IMR-90 (cell line): ENCODE measurements at places on chromosomes 3 and 15. TPM values are rescaled to one million over a fixed set of nuclear protein-coding genes. Genes with fewer than 3 reads are reported as not detected.

DNA sequence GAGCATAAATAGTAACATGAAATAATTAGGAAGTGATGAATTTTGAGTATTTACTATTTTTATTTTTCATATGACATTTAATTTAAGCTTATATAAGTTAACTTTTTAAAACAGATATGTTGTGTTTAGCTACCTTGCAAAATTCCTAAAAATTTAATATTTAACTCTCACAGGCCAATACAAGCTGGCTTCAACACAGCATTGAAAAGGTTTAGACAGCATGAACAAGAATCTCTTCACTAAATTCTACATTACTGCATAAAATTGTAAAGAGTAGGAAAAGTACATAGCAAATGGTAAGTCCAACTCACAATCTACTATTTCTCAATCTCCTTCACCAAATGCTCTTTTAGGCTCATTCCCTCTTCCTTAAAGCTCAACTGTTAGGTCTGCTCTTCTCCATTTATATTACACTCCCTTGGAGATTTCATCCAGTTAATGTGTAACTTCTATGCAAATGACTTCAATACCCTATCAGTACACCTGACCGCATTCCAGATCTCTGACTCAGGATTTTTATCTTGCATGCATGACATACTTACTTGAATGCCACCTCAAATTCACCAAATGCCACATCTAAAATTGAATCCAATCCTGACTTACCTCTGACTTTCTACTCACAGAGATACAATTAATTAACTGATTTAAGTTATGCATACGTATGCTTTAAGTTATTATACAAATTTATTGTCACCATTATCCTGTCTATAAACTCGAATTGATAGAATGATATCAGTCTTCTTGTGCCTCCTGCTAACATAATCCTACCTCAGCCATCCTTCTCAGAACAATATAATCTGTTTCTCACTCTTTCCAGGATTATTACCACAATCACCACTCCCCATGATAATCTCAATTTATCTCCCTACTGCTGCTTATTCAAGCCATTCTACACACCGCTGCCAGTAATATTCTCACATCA lies 127.0 kb downstream of the STAG1 start:
- no peak for DNase-seq

DNA sequence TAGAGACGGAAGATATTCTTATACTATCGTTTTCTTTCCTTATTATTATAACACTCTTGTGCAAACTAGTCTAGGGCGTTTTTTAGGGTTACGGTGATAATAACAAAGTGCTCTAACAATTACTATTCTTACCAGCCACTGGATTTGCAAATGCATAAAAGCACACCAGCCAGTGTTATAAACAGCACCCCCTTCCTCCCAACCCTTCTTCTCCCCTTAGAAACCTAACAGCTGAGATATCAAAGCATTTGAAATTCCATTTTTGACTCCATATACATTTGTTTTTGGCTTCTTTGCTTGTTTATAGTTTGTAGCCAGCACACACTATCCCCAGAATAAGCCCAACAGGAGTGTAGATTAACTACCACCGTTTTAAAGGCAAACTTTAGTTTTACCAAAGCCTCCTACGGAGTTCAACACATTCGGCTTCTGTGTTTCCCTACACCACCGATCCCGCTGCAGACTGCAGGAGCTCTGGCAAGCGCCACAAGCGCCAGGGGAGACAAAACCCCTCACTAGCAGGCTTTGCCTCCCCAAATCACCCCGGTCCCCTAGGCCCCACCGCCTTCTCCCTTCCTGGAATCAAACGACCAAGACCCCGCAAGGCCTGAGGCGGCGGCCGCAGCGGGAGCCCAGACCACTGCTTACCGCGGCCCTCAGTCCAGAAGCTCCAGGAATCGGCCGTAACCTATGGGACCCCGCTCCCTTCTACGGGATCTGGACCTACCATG lies 461 bp downstream of the COPB2 start:
- DNase-seq = no peak

DNA sequence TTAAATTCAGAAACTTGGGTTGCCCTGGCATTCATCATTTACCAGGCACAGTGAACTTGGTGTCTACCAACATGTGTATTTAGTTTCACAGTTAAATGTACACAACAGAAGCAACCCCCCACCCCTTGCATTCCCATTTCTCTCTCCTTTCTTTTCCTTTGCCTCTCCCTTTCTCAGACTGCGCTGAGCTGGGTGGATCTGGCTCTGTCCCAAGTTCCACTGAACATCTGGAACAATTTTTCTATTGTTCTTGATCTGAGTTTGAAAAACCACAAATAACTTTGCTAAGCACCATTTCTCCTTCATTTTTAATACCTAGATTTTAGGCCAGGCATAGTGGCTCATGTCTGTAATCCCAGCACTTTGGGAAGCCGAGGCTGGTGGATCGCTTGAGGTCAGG lies 242.2 kb downstream of the ABHD5 start:
- DNase-seq = no peak

The ANKRD34C gene
- polyA plus RNA-seq = not detected in 2 replicates

DNA sequence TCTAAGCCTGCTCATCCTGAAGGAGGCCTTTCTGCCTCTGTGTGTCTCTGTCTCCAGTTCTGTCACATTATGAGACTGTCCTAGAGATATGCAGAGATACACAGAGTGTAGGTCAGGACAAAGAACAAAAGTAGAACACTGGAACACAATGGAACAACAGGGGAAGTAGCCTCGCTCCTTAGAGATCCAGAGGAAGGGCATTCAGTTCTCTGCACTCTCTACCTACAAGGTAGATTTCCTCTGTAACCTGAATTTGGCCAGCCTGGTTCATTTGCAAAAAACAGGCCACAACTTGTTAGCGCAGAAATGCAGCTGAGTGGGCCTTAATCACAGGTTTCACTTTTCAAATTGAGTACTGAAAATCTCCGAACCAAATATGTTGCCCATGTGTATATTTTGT lies 19.4 kb downstream of the NEK10 start:
- DNase-seq = no peak

GRCh38 chr15:34161329-34161963 lies 48.5 kb downstream of the KATNBL1 start:
- peak; percentile 11 for DNase-seq

GRCh38 chr3:119872773-119873172 lies 90.9 kb downstream of the NR1I2 start:
- DNase-seq = no peak

The PP2D1 gene
- not detected in 2 replicates for polyA plus RNA-seq

DNA sequence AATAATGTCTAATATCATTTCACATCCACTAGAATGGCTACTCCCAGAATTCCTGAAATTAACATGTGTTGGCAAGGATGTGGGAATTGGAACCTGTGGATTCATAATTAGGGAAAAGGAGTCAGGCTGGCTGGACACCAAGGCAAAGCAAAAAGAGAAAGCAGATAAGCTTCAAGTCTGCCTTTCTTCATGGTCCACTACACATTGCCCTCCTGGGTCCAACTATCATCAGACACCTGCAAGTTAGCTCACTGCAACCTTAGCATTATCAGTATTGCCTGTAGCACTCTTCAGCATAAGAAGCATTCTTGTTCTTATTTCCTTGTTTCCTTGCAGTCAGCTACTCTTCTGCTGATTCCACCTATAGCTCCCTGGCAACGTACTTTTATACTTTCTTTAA lies 124.3 kb downstream of the ZNF280D start:
- no peak for DNase-seq

The DZIP1L gene
- 10.8 and 12.9 TPM in 2 replicates for polyA plus RNA-seq

The SLC24A5 gene
- polyA plus RNA-seq = not detected in 2 replicates

DNA sequence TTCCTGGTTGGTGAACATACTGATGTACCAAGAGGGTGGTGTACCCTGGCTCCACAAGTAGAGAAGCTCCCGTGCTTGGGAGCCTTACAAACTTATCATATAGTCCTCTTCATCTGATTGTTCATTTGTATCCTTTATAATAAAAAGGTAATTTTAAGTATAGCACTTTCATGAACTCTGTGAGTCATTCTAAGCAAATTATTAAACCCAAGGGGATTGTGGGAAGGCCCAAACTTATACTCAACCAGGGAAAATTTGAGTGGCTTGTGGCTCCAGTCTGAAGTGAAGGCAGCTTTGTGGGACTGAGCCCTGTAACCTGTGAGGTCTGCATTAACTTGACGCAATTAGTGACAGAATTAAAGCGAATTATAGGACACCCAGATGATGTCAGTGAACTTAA lies 29.0 kb downstream of the TTBK2 start:
- peak; percentile 25 for DNase-seq

The MINAR1 gene
- 0.55 and 0.65 TPM in 2 replicates for polyA plus RNA-seq

DNA sequence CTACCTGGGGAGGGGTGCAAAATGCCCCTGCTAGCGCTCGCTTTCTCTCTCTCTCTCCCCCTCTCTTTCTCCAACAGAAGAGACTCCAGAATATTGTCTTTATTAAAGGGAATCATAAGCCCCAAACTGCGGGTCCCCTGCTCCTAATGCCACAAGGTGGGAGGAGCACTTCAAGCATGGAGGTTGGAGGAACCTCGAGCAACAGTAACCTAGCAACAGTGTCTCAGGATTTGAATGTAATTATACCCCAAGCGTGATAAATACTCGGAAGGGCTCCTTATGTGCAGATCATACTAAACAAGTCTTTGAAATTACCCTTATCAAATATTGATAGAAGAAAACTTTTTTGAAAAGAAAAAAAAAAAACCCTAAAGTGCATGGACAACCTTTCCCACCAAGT lies 582.2 kb upstream of the PPP2R3A start:
- DNase-seq = no peak

The RPLP1 gene
- 1,440 and 1,469 TPM in 2 replicates for polyA plus RNA-seq

DNA sequence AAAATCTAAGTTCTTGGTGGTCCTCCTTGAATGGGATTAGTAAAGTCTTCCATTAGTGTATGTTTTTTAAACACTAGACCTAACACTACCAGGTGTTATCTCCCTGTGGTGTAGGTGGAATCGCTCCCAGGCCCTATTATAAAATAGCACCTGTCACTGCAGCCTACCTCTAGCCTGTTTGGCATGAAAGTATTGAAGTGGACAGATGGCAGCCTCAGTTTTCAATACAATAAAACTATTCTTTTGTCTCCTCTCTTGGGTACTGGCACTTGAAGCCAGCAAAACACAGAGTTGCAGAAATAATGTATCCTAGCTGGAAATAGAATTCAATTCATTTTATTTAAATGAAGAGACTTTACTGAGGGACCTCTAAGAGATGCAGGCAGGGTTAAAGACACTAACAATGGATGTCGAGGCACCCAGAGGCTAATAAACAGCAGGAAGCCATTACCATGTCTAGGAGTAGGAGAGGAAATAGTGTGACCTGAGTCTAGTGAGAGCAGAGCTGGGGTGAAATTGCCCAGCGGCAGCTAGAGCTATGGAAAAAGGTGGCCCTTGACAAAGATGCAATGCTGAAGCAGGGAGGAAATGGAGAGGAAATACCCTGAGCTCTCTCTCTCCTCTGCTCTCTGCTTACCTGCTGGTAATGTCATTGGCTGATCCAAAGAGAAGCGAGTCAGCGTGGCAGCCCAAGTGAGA lies 49.1 kb upstream of the TMEM158 start:
- DNase-seq = no peak

GRCh38 chr15:33913459-33913858 lies 54.8 kb upstream of the CHRM5 start:
- peak; percentile 57 for DNase-seq
